ENCODE measurements at places on chromosomes 5 and 9.

- DNase-seq = peak; percentile 81
Measured at GRCh38 chr9:108002371-108002956, 512.9 kb upstream of the KLF4 start.

DNA sequence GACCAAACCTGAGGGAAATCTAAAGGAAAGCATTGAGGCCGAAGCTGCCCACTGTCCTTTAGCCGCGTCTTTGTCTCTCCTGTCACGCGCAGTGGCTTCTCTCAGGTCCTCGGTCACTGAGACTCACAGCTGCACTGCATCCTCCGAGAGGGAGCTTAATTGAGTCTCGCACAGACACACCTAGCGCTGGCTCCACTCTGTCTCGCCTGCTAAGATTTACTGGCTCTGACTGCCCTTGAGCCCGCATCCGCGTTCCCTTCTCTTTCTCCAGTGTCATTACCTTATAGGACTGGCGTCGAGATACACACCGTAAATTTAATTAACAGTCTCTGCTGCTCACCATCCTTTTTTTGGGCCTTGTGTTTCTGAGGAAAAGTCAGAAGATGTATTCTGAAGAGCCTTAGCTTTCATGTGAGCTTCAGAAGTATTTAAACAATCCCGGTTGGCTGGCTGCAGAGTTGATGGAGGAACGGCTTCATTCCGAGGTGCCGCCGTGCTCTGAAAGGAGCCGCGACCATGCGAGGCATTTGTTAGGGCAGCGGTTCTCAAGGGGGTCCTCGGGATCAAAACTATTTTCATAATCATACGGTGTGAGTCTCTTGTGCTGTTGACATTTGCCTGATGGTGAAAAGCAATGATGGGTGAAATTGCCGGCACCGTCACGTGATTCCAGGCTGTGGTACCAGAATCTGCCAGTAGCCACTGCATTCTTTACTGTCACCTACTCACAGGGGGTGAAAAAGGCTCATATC is 58.3 kb downstream of the GPR107 start:
- DNase-seq = no peak

DNA sequence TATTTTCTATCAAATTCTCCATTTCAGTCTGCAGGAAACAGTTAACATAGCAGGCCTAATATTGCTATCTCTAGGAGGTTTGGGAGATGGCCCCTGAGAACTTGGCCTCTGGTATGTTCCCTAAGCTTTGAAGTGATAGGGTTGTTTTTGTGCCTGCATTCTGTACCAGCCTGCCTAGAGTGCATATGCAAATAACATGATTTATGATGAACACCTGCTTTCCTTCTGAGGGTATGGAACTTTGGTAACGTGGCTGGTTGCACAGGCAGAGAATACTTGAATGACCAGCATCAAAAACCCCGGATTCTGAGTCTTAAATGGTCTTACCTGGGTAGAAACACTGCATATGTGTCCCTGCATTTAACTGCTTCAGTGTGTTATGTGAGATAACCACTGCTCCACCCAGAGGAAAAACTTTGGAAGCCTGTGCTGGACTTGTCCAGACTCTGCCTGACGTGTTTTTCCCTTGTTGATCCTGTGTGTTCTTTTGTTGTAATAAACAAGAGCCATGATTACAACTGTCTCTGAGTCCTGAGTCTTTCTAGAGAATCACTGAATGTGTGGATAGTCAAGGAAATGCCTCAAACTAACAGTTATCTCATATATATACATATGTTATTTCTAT is 111.3 kb upstream of the ABCA1 start:
- DNase-seq = no peak

DNA sequence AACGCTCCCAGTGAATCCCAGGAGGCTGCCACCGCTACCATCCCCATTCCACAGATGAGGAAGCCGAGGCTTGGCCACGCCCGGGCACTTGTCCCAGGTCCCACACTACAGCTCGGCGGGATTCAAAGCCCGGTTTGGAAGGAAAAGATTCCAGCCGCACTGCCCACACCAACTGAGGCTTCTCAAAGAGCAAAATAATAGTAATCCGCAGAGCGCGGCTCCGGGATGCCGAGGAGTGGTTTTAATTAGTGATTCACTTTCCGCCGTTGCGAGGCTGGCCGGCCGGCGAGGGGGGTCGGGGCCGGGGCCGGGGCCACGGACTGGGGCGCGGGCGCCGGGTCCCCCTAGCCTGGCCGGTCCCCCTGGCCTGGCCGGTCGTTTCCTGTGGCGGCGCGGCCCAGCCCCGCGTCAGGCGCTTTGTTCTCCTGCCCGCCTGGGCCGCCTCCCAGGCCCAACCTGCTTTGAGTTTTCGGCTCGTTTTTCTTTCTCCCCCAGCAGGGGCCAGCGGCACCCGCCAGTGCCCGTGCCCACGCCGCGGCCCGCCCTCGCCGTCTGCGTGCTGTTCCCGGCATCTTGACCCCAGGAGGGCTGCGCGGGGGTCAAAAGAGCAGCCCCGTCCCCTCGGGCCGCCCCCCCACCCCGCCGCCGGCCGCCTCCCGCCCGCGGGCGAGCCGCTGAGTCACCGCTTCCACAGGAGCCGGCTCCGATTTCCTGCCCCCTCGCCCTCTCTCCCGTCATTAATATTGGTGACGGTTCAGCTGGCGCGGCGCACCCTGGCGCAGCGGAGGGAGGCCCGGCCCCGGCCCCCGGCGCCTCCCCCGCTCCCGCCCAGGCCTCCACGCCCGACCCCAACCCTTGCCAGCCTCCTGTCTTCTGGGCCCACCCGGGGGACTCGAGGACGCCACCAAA is 31.2 kb downstream of the FGF18 start:
- DNase-seq = peak; percentile 79

- DNase-seq = no peak
Measured at GRCh38 chr5:25500635-25501034, 855.9 kb upstream of the CDH10 start.

GRCh38 chr9:113465599-113466140 is 2.1 kb downstream of the RGS3 start:
- DNase-seq = no peak

DNA sequence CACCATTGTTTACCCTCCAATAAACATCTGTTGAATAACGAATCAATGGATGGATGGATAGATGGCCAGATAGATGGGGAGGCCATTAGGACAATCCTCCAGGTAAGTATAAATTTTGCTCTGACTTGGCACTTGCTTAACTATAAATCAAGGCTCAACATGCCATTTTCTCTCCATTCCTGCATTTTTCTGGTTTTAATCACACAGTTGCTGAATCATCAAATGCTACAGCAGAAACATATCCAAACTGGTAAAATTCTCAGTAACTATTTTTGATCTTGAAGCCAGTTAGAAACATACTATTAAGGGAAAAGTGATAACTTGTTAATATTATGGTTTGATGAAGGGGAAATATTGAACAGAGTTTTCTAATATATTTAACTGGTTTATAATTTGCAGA is 71.5 kb upstream of the MTAP start:
- no peak for DNase-seq
